CD4-positive, alpha-beta T cell treated with Interleukin-17A for 1 hour (primary cell): ENCODE measurements at places on chromosomes 12 and 14.

GRCh38 chr12:110248096-110248447 is 33.0 kb upstream of the ATP2A2 start:
- DNase-seq = no peak

GRCh38 chr14:76509311-76509710 is 133.4 kb downstream of the ESRRB start:
- no peak for DNase-seq

GRCh38 chr14:34012978-34013720 is 62.3 kb upstream of the EGLN3 start:
- DNase-seq = peak; percentile 18

- DNase-seq = no peak
These were observed 51.7 kb upstream of the CFL2 start for GRCh38 chr14:34766060-34766459.

- no peak for DNase-seq
These were observed 234.1 kb downstream of the NOVA1 start for GRCh38 chr14:26363689-26364088.

GRCh38 chr14:51302295-51303030 is 62.4 kb downstream of the TMX1 start:
- no peak for DNase-seq

- no peak for DNase-seq
These were observed 1.1 kb downstream of the MED6 start for GRCh38 chr14:70599345-70599744.

- DNase-seq = peak; percentile 68
These were observed 27.3 kb upstream of the CHPT1 start for GRCh38 chr12:101670007-101670671.

DNA sequence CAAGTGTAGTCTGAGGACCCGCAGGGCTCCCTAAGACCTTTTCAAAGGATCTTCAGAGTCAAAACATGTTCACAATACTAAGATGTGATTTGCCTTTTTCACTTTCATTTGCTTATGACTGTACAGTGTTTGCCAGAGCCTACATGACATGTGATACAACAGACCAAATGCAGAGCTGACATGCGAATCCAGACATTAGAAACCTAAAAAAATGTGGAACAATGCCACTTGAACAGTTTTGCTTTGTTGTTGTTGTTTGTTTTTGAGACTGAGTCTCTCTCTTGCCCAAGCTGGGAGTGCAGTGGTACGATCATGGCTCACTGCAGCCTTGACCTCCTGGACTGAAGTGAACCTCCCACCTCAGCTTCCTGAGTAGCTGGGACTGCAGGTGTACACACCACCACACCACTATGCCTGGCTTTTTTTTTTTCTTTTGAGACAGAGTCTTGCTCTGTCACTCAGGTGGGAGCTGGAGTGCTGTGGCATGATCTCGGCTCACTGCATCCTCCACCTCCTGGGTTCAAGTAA is 5.3 kb upstream of the RAB35 start:
- DNase-seq = peak; percentile 31

DNA sequence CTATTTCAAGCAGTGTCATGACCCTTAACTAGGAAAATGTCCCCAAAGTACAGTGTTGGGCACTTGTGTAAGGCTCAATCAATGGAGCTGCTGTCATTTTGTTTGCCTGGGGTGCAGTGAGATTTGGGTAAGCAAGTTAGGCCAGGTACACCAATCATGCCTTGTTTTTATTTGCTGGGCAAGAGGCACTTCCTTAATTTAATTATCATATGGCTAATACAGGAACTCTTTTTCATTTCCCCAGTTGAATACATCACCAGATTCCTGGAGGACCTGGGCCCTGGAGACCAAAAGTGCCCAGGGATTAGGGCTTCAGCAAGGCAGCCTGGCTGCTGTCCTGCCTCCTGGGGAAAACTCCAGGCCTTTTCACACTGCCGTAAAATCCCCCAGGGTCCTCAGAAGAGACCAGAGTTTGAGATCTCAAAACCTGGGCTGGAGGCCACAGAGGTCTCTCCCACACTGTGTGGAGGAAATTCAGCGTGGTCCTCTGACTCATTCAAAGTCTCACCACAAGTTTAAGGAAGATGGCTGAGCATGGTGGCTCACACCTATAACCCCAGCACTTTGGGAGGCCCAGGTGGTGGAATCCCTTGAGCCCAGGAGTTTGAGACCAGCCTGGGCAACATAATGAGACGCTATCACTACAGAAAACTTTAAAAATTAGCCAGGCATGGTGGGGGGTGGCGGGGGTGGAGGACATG is 28.4 kb upstream of the FOXN3 start:
- peak; percentile 24 for DNase-seq

DNA sequence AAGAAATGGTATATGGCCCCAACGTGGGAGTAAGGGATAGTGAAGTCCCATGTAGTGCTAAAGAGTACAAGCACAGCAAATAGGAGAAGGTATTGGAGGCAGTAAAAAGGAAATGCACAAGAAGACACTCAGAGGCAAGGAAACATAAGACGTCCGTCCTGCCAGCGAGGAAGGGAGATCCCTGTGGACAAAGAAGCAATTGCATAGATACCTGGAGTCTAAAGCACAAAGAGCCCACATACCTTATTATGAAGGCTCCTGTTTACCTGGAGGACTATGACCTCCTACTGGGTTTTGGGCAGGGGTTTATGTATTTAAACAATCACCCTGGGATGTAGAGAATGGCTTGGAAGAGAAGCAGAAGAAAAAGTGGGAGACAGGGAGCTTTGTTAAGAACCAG is 341.2 kb upstream of the DCN start:
- DNase-seq = no peak

DNA sequence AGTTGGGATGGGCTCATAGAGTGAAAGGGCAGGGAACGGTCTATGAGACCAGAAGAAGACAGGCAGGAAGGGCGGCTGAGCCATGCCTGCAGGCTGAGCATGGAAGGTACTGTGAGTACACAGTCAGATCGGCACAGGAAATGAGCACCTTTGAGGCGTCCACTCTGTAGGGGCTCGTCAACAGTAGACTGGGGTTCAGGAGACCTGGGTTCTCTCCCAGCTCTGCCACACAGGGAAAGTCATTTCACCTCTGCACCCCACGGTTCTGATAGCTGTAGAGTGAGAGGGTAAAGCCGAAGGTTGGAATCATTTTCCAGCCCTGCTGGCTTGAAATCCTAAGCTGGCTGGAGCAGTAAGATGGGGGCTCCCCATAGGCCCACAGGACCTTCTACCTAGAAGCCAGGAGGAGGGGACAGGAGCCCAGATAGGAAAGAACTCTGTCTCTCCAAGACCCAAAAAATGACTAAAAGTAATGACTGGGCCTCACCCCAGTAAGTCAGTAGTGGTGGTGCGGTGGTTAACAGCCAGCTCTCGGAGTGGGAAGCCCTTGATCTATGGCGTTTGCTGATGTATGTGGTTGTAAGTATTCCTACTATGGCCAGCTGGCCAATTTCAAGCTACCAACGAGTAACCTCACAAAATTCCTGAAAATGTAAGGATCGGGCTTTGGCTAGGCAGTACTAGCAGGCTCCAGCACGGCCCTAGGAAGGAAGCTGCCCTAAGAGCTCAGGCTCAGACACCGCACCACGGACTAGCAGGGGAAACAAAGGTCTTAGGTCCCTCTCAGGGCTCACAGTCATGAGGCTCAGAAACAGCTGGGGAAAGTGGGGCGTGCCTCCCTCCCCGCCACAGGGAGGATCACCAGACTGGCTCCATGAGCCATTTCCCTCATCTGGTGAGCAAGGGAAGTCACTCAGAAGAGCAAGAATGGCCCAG is 10.3 kb upstream of the CD27 start:
- peak; percentile 47 for DNase-seq

DNA sequence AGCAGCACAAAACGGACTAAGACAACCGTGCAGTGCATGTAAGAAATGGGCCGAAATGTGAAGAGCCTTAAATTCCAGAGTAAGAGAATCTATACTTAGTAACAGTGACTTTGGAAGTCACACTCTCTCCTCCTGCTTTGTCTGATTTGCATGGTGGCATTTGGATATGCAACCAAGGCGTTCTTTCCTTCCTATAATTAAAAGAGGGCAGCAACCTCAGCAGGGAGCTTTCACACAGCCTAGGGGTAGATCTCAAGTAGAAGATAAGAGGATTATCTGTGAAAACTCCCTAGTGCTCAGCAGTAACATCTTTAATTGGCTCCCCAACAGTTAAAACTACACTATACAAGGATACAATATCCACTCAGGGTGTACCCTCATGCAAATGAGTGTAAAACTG is 16.5 kb downstream of the GMFB start:
- DNase-seq = no peak

GRCh38 chr12:115355301-115355700 is 671.3 kb upstream of the TBX3 start:
- no peak for DNase-seq

DNA sequence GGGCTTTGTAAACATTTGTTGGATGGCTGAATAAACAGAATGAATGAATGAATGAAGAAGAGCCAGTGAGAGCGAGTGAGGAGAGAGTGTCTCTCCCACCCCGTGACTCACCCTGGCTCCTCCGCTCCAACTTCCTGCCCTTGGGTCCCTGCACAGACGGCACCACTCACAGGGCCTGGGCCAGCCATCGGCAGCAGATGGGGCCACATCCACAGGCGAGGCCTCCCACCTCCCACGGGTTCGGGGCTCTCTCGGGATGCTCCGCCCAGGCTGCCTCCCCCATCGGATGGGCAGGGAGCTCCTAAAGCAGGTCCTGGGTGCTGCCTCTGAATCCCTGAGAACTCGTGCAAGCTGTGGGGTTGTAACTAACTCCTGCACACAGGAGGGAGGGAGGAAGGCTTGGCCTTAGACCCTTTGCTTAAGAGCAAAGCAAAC is 41.3 kb downstream of the CCNK start:
- DNase-seq = no peak

- no peak for DNase-seq
These were observed 938 bp upstream of the SLC25A29 start for GRCh38 chr14:100306998-100307765.

DNA sequence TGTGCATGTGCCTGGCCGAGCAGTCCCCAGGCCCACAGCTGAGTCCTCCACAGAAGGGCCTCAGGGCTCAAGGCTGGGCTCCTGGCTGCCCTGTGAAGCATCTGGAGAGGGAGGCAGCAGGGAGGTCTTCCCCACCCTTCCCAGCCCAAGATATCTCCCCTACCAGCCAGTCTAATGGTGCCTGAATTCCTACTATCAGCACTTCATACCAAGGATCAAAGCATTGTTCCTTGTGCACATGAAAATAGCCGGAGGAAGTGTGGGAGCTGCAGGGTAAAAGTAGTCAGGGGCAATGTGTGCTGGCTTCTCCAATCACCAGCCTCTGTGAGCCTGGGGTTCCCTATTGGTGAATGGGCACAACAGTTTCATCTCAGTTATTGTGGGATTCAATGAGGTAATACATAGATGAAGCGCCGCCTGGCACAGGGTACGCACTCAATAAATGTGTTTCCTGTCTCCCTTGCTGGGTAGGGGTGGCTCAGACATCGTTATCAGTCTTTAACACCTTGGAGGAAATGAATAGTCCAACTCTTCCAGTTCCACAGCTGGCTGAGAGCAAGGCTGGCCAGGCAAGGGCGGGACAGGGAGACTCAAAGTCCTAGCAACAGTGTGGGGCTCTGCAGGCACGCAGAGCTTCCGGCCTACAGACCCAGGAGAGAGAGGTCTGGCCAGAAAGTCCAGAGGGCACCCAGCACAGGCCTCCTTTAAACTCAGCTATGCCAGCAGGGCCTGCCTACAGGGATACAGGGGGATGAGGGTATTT is 39.1 kb upstream of the PNMA1 start:
- peak; percentile 60 for DNase-seq

DNA sequence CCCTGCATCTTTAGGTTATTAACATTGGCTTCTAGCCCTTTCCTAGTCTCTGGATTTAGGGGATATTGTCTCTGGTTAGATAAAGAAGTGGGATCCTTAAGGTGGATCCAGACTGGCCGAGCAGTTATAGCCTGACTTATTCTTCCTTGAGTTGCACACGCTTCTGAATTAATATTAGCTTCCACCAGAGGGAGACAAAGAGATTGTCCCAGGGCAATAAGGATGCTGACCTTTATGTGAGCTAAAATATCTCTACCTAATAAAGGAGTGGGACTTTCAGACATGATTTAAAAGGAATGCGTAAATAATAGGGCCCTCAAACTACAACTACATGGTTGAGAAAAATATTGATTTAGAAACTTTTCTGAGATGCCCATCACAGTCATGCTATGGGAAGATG is 139.7 kb downstream of the SLCO1B3 start:
- DNase-seq = peak; percentile 5

DNA sequence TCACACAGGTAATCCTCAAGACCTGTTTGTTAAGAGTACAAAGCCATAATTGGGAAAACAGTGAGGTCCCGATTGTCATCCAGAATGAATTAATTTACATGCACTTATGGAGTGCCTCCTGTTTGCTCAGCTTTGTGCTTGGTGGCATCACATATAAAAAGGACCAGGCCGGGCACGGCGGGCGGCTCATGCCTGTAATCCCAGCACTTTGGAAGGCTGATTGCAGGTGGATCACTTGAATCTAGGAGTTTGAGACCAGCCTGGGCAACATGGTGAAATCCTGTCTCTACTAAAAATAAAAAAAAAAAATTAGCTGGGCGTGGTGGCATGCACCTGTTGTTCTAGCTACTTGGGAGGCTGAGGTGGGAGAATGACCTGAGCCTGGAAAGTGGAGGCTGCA is 247.4 kb downstream of the CACNA1C start:
- DNase-seq = no peak

DNA sequence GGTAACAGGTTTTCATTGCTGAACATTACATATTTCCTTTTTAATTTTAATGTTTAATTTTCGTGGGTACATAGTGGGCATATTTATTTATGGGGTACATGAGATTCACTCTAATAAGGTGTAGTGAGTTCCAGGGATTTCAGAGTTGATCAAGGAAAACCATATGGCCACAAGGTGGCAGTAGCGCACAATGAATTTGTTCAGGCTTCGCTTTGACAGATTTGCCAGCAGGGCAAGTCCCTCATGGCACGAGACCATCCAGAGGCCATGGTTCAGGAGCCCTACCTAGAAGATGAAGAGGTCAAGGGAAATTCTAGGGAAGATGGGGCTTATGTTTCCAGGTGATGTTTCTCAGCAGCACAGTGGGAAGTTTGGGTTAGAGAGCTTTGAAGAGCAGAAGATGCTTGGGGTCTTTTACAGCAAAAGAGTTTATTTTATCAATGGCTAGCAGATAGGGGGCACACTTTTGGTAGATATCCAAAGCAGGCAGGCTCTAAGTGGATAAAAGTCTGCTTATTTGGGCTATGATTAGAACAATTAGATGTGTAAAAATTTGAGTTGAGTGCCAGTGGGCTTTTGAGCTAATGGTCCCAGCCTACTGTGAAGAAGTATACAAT is 1004.4 kb downstream of the AACS start:
- peak; percentile 30 for DNase-seq

DNA sequence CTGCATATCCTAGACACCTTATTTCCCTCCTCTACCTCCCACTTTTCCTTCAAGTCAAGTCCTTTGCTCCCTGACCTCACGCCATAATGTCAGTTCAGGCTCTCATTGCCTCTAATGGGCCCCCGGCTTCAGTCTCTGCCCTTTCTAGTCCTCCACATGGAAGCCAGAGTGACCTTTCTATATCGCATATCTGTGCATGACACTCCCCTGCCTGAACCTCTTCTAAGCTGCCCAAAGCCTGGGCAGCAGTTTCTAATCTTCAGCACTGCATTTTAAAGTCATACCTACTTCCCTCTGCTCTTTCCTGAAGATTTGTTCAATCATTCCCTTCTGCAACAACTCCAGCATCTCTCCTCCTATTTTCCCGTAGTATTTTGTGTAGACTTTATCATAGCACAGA is 45.5 kb downstream of the ESR2 start:
- DNase-seq = no peak

- DNase-seq = no peak
These were observed 48.2 kb downstream of the PPM1H start for GRCh38 chr12:62886796-62887195.
